Epithelial cell of umbilical artery (primary cell): ENCODE measurements at places on chromosomes 4 and X. TPM values are rescaled to one million over a fixed set of nuclear protein-coding genes. Genes with fewer than 3 reads are reported as not detected.

The HELT gene
- total RNA-seq: not detected in 2 replicates

The IL13RA2 gene
- total RNA-seq: 0.32 and 0.91 TPM in 2 replicates

The KDR gene
- total RNA-seq: 135 and 226 TPM in 2 replicates

The PAGE2 gene
- total RNA-seq: not detected in 2 replicates

The MAGEB4 gene
- not detected in 2 replicates for total RNA-seq
